Cerebellar nuclear complex (tissue), 1 donor: ENCODE measurements at places on chromosomes 4 and X.

GRCh38 chr4:181372014-181372413, 871.2 kb upstream of the TENM3 start:
- no peak for DNase-seq

DNA sequence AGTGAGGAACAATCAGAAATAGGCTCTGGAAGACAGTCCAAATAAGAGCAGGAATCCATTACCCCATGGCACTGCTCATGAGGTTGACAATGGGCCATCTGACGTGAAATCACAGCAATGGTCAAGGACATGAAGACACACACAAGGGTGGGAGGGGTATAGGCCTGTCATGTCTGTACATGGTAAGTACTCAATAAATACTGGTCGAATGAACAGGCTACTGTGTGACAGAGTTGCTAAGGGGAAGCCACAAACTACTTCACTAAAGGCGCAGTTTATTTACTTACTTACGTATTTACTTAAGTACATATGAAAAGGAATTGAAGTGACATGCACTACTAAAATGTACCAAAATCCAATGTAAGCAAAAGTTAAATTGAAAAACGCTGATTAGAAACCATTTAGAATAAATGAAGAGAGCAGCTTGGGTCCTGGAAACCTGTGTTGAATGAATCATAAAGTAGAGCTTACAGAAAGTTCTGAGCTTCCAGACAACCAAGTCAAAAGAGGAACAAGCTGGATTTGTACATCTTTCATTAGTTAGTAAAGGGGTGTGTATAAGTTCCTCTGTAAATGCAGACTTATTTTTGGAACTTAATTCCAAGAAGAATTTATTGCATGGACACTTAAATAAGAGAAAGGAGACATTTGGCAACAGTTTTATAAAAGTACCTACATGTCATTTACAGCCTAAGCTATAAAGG, 32.7 kb downstream of the ALPK1 start:
- DNase-seq, result no peak

DNA sequence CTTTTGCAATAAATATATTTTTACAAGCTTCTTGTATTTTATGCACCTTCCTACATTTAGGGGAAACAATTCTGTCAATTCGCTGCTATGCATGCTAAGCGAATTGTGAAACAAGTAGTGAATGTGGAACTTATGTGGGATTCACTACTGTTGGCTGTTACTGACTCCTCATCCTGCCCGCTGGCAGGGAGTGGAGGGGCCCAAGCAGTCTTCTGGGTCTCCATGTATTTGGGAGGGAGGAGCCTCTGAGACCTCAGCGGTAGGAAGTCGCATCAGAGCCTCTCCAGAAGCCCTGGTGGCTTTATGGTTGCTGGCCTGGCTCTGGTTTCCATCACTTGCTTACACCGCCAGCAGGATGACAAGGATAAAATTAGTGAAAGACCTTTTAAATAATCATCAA, 3.7 kb upstream of the SETD7 start:
- DNase-seq, result no peak

DNA sequence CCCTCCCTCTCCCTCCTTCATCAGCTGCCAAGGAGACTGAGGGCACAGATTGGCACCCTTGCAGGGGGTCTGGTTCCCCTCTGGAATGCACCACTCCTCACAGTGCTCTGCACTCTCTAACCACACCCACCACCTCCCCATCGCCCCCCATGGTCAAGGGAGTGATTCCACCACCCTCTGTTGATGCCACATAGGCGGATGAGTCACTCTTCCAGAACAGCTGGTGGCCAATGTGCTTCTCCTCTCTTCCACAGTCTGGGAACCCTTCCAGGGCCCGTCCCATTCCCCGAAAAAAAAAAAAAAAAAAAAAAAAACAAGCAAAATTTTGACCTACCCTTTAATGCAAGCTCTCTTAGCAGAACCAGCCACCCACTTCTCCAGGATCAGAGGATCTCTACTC, 341.3 kb upstream of the KLF3 start:
- DNase-seq, result no peak

DNA sequence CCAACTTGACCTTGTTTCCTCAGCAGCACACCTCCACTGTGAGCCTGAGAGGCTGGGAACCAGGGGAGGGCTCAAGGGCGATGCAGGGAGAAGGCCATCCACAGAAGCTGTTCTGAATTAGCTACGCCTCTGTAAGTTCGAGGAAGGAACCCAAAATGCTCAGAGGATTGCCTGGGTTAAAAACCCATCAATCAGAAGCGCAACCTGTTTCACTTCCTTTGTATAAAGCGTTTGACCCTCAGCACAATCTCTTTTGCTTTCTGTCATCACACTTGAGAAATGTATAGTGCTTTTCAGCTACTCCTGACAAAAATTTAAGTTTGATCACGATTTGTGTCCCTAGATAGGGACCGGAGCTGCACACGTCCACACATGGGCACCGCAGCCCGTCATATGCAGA, 48.0 kb upstream of the MAP3K15 start:
- DNase-seq, result no peak

DNA sequence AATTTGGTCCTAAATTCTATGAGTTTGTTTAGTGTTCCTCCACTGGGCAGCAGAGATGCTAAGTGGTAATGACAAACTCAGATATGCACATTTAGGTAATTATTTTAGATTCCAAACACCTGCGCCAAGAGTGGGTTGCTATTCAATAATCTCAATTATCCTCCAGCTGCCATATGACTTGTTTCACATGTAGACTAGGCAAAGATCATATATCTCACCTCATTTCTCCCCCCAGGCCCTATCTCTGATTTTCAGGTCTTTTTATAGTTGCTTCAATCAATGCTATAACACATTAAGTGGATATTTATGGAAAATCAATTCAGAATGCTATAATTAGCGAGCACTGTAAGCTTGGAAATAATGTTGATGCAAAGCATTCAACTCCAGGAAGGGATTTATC, 217.6 kb downstream of the KCTD8 start:
- no peak for DNase-seq

DNA sequence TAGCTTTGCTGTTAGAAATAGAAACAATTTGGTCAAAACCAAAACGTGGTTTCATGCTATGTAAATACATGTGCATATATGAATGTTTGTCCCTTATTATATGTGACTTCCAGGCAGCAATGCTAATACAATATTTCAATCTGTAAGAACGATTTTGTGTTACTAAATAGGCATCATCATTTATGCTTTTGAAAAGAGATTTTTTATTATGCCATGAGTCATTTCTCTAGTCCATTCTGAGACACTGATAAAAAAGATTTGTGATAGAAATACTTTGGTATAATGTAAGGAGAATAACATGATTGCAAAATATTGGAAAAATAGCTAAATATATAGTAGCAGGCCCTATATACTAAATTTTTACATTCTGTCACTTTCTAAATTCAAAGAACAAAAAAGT, 28.9 kb downstream of the SYNPO2 start:
- no peak for DNase-seq

DNA sequence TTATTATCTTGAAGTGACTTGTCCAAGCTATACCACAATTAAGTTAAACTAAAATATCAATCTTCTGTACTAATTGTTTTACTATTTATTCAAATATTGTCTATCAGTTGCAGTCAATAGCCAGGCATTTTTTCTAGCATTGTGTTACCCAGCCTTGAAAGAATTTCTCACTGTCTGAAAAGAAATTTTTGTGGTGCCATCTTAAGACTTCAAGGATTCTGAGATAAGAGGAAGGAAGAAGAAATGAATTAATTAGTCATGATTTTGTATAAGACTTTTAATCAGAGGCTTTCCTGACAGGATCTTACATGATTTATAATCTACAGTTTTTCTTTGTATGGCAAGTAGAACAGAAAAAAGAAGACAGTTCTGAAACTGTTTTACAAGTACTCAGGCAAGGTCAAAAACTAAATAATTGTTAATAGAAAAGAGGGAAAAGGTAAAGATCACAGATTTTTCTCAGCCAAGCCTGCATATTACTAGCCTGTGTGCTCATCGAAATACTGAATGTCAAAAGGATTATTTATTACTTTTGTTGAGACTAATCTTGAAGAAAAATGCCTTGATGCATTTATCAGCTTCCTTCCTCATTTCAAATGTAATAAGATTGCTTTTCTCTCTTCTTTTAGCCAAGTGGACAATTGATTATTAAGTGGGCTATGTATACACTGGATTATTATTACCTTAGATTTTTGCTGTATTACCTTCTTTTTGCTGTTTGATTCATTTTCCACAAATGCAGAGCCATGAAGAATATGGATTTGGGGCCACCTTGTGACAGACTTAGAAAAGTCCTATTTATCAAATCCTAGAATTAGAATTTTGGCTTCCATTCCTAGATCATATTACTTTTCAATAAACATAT, 53.8 kb downstream of the CXCL1 start:
- DNase-seq, result no peak

DNA sequence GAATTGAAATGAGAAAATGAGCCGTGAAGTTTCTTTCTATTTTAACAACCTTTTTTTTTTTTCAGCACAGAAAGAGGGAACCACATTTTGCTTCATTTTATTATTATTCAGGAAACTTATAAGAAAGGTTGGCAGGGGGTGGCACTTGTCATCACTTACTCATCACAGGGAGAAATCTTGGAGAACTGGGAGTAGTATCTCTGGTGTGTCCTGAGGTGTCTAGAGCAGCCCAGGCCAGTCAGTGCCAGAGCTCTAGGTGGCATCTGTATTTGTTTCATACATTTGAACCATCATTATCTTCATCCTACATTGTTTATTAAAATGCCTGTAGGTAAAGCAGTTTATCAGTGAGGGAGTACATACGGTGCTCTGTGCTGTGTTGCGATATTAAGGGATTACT, 43.8 kb upstream of the ARHGAP24 start:
- DNase-seq, result no peak

- DNase-seq, result no peak
Observed at GRCh38 chr4:123924536-123924935, 527.9 kb downstream of the SPRY1 start.

- no peak for DNase-seq
Observed at GRCh38 chrX:108165383-108166111, 74.0 kb downstream of the ATG4A start.

DNA sequence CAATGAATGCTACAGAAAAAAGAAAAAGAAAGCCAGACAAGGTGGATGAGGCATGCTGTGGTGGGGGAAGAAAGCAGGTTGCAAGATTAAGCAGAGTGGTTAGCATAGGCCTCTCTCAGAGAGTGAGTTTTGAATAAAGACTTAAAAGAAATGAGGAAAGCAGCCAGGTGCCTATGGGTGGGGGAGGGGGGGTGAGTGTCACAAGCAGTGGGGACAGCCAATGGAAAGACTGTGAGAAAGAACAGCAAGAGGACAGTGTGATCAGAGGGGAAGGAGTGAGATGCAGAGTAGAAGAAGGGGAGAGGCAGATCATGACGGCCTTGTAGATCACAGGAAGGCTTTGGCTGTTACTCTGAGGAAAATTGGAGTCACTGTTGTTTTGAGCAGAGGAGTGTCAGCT, 162.5 kb downstream of the SOX3 start:
- no peak for DNase-seq

DNA sequence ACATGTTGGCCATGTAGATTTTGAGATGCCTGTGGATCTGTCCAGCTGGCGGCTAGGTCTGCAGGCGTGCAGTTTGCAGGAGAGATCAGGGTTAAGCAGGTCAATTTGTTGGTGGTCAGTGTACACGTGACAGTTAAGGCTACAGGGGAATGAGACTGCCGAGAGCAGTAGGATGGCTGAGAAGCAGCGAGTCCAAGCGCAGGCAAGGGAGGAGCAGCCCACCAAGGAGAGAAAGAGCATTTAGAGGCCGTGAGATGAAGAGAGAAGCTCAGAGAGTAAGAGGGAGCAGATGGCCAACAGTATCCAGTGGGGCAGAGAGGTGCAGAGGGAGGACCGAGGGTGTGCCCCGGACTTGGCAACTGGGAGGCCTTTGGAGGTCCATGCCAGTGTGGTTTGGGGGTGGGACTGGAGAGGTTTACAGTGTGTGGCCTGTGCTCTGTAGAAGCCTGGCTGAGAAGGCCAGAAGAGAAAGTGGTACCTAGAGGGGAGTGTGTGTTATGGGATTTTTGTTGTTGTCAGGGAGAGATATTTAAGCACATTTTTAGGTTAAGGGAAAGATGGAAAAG, 18.4 kb downstream of the SNX25 start:
- DNase-seq, result no peak

GRCh38 chr4:136793848-136794247, 738.4 kb downstream of the PCDH18 start:
- DNase-seq, result no peak

DNA sequence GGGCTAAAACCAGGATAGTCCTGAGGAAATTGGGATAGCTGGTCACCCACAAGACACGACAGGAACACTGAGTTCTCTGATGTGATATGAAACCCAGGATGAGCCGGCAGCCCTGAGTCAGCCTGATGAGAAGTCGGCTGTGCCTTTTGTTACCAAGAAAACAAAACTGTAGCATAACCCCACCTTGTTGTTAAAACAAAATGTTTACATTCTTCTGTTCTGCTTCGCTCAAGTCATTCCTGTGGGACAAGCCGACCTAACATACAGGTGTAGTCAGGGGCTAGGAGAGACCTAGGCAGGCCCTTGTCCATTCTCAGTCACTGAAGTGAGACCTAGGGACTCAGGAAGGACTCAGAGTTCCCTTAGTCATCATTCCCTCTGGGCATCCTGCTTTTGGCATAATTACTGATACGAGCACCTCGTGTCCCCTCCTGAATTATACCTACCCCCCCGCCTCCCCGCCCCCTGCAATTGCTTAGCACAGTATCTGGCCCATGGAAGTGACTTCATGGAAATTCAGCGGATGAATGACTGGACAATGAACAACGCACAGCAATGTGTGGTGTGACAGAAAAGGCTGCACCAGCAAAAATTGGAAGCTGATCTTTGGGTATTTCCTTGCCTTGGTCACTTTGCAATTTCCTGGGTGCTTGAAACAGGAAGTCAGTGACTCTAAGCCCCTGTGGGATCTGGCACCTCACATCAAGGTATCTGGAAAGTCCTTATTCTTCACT, 31.9 kb upstream of the TLR2 start:
- DNase-seq, result no peak

- no peak for DNase-seq
Observed at GRCh38 chr4:88264336-88264735, 20.0 kb downstream of the PPM1K start.

DNA sequence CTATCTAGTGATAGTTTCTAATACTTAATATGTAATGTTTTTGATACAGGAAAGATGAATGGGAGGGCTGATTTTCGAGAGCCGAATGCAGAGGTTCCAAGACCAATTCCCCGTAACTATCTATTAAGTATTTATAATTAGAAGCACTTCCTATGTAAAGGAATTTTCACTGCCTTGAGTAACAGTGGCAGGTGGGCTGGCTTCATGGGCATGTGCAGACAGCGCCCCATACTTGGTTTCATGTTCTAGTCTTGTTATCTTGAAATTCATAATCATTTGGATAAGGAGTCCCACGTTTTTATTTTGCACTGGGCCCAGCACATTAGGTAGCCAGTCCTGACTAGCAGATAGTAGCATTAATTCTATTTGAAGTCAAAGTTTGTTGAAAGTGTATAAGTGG, 1.7 kb downstream of the OCIAD1 start:
- no peak for DNase-seq
